ENCODE measurements at places on chromosomes 4 and X.

DNA sequence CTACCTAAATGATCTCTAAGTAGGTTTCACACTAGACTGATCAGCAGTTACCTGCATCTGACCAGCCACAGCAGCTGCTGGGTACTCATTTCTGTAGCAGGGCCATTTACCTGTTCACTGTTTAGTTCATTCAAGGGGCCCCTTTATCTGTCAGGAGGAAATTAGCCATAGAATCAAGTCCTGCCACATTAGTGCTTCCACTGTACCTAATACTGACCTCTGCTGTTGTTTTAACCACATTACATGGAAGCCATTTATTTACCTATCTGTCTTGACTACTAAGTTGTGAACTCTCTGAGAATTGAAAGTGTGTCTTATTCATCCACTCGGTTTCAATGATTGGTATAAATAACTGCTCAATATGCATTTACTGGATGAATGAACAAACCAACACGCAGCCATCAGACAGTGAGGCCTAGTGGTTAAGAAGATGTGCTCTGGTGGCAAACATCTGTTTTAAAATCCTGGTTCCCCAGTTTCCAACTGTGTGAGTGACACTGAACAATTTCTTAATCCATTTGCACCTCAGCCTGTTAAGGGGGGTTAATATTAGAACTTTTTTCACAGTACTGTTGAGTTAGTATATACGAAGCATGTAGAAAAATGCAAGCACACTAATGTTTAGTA lies 30.0 kb upstream of the ANXA5 start:
- no peak for DNase-seq

GRCh38 chr4:162475246-162475645 lies 311.4 kb upstream of the FSTL5 start:
- no peak for DNase-seq

DNA sequence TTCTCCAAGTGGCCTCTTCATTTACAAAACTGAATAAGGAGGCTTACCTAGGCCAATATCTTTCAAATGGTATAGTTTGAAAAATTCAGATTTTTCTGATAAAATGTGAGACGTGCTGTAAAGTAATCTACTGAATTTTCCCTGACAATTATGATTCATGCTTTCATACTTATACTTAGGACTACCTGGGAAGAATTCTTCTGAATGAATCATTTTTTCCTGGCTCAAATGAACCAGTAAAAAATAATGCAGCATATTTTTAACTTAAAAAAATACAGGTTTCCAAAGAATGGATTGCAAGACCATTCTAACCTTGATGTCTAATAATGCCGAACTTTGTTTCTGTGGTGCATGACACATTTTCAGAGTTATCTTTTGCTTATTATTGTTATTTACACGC lies 375.4 kb downstream of the ZNF674 start:
- no peak for DNase-seq

DNA sequence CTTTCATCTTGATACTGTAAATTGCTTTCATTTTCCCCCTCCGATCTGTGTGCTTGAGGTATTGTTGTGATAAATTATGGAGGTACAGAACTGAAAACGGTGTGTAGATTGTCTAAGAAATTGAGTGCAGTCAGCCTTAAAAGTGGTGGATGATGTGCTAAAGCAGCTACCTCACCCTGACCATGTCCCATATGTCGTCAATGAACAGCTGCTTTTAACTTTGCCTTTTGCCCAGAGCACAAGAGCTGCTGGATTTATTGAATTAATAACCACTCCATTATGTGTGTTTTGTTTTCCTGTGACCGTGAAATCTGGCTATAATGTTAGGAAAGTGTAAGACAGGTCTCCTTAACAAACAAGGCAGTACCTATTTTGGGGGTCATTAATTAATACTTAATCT lies 581.9 kb upstream of the PITX2 start:
- DNase-seq, result no peak

- DNase-seq, result no peak
Observed at GRCh38 chrX:9707306-9708033, 58.2 kb downstream of the GPR143 start.

DNA sequence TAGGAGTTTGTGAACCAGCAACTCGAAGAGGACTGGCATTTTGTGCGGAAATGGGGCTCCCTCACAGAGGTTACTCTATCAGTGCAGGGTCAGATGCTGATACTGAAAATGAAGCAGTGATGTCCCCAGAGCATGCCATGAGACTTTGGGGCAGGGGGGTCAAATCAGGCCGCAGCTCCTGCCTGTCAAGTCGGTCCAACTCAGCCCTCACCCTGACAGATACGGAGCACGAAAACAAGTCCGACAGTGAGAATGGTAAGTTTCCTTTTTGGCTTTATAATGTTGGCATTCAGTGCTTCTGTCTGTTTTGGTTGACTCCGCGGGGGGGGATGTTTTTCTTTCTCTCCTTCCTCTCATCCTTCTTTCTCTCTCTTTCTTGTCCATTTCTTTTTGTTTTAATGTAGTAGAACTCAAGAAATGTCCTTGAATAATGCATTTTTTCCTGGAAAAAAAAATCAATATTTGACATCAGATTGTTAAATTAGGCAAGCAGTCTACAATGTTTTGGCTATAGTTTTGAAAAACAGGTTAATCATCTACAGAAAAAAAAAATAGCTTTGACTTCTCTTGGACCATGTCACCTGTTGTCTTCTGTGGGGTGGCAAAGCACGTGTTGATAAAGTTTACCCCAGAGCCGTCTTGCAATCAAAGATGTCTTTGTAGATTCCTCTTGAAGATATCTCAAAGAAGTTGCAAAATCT lies 103.6 kb downstream of the TENM3 start:
- no peak for DNase-seq

GRCh38 chr4:156237231-156237630 lies 283.6 kb upstream of the CTSO start:
- DNase-seq, result no peak

DNA sequence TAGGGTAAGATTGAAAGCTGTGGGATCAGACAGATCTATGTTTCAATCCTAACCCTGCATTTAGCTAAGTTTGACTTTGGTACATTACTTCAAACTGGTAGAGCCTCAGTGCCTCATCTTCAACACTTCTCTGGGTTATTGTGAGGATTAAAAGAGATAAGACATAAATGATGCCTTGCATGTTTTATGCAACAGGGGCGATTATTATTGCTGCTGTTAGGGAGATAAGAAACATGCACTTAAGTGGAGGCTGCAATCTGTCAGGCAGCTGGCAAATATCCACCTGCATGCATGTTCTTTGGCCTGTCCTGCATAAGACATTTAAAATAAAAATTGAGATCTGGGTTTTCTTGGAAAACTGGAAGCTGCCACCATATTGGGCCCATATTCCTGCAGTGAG lies 24.6 kb downstream of the UNC5C start:
- DNase-seq, result no peak

DNA sequence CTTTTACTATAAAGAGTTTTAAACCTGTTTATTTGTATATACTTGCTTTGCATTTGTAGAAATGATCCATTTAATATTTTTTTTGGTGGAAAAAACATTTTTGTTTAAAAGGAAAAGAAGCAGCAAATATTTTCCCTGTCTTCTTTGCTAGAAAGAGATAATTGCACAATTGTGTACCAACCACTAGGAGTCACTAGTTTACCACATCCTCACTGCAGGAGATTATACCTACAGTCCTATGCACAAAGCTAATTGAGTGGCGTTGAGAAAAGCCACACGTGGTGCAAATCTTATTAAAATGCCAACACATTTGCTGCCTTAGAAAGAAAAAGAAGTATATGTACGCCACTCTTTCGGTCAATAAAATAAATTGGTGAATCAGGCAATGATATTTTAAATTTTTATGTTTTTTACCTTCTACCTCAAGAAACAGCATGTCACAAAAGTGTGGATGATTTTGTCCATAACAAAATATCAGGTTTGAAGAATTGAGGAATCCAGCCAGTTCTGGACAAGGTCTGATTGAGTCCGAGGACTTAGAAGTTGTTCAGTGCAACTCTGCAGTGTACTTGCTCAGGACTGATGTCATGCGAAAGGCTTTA lies 102.9 kb downstream of the GRXCR1 start:
- DNase-seq, result no peak

DNA sequence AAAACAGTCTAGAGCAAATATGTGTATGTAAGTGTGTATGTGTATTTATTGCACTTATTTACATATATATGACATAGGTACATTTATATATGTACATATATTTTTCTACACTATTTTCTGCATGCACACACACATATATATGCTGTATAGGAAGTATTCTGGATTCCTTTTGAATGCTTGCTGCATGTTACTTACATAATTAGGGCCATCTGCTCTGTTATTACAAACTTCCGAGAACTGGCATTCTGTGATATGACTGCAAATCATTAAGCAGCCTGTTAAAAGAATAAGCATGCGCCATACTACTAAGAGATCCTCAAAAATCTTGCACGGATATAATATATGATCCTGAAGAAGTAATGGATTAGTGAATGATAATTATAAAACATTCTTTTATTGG lies 1157.6 kb upstream of the TENM3 start:
- DNase-seq, result no peak

GRCh38 chrX:22399437-22400192 lies 126.9 kb downstream of the CBLL2 start:
- DNase-seq, result no peak

GRCh38 chr4:39102297-39102696 lies 40.3 kb downstream of the KLHL5 start:
- DNase-seq, result no peak

DNA sequence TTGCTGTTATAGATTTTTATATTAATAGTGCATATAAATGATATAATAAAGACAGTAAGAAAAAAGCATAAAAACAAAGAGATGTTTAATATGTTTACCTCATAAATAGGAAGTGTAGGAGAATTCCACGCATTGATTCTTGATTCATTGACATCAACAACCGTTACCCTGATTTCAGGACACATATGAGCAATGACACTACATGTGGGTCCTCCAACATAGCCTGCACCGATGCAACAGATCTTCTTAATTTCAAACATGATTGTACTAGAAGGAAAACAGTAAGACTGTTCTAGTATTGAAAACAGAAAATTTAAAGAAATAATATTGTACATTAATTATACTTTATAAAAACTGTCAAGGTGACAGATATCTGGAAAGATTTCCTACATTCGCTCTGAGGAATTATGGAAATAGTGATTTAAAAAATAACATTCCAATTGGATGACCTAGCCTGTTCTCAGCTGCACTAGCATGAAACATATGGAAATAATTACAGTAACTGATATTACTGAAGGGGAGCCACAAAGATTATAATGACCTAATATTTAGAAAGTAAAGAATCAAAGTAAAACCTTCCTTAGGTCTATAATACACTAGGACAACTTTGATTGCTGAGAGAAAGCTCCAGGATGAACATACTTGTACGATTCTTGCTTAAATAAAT lies 5.9 kb downstream of the UGDH start:
- DNase-seq, result no peak

DNA sequence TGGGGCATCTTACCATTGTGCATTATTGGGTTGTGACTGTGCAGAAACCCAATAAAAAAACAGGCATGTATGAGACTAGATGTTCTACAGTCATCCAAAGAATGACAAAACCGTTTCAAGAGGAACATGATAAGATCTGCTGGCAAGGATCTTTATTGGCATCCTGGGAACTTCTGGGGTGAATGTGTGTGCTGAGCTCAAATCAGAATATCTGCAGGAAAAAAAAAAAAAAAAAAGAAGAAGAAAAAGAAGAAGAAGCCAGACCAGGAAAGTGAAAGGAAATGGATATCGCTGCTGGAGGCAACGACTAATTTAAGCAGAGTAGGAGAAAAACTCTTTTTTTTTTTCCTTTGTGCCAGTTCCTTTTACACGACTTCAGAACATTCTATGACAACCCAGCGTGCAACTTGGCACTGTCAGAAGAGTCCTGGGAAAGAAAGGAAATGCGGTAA lies 484.2 kb upstream of the BOD1L1 start:
- no peak for DNase-seq

- no peak for DNase-seq
Observed at GRCh38 chr4:4204401-4204745, 22.4 kb downstream of the OTOP1 start.

DNA sequence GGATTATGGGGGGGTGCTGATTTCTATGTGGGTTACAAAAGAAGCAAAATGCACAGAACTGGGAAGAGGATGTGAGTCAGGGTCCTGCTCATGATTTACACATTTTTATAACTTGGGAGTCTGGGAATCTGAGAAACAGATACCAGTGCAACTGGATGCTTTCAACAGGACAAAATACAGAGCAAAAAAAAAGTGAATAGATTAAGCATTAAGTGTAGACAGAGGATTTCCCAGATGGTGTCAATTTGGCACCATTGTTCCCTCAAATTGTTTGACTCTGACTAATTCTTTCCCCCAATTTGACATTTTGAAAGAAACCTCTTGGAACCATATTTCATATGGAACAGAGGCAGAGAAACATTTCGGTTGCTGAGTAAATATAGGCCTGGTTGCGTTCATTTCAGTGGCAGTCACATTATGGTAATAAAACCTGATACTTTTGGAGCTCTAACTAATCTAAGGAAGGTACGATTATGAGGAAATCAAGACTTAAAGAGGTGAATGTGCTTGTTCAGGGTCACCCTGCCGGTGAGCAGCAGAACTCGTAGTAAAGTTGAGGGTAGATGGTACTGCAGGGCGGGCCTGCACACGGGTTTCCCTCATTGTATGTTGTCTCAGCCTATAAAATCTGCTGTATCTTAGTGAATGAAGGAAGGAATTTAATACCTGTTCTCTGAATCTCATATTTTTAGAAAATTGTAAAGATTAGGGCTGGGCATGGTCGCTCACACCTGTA lies 18.7 kb upstream of the CDKL5 start:
- DNase-seq, result no peak

- DNase-seq, result no peak
Observed at GRCh38 chrX:134368126-134368525, 91.8 kb upstream of the HPRT1 start.

- DNase-seq, result no peak
Observed at GRCh38 chr4:172517391-172517790, 651.2 kb upstream of the GALNT7 start.

- DNase-seq, result no peak
Observed at GRCh38 chrX:21725916-21726315, 32.0 kb downstream of the SMPX start.

- no peak for DNase-seq
Observed at GRCh38 chrX:122584981-122585380, 599.1 kb upstream of the GRIA3 start.

DNA sequence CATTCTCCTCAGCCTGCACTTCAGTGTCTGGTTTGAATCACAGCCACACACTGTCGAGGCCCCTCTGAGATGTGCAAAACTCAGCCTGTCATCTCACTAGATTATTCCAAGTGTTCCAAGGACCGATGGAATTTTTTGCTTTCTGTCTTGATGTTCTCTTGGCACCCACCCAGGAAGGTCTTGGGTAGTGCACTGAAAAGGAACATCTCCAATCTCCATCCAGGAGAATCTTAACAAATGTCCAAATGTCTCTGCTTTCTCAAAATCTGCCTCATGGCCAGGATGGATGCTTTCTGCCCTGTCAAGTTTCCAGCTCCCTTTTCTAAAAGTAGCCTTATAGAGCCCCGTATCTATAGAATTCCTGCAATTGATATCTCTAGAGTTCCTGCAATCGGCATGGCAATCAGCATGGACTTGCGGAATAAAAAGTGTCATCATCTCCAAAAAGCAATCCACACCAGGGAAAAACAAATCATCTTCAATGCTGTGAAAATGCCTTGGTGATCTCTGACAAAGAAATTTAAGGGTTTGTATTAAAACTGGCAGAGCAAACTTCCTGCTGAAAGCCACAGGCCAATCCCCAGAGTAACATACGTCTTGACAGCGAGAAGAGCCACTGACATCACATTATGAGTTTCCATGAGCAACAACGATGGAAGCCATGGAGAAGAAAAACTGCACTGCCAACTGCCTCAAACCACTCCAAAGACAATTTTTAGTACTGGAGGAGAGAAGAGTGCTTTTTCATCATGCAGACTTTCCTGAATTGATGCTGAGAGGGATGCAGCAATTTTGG lies 215.3 kb upstream of the FAM9B start:
- DNase-seq, result no peak

GRCh38 chr4:1193206-1194009 lies 21.0 kb upstream of the SPON2 start:
- no peak for DNase-seq

Data from stimulated activated CD8-positive, alpha-beta memory T cell treated with anti-CD3 and anti-CD28 coated beads, Interleukin-4, amount 100 ng/mL, for 48 hours (primary cell).